Non-pigmented ciliary epithelial cell (primary cell): ENCODE measurements at places on chromosomes 7 and 10.

DNA sequence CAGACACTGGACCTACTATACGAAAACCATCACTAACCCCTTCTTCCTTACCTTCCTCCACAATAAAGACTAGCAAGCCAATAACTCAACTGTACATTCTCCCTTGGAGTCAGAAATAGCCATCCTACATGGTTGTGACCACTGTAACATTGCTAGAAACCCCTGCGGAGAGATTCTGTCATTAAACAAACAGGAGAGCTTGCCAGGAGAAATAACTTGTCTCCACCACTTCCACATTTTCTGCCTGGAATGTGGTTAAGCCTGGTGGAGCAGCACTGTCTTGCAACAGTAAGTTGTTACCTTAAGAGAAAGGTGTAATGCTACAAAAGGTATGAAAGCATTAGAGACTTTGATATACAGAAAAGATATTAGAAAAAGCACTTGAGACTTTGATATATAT, 45.8 kb downstream of the THSD7A start:
- DNase-seq, result peak; percentile 73

DNA sequence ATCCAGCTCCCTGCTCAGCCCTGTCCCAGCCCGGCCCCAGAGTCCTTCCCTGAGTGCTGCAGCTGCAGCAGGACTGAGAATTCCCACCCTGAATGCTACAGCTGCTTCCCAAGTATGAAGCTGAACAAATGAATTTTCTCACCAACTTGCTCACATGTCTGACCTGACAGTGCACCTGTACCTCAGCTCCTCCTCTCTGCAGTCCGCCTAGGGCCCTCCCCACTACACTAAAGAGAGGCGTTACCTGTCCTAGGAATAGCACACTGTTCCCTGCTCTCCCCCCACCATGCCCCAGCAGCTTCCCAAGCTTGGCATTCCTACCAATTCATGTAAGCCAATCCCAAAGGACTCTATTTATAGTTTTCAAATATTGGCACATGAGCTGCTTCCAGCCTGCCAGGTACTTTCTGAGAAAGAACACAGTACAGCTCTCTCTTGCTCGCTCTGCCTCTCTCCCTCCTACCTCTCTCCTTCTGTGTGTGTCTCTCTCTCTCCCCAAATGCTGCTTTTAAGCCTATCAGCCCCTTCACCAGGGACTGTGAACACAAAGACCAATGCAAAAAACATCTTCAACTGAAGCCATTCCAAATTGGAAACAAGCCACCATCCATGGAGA, 400.1 kb downstream of the TNS3 start:
- DNase-seq, result no peak

GRCh38 chr10:75582102-75582501, 150.7 kb downstream of the LRMDA start:
- no peak for DNase-seq

DNA sequence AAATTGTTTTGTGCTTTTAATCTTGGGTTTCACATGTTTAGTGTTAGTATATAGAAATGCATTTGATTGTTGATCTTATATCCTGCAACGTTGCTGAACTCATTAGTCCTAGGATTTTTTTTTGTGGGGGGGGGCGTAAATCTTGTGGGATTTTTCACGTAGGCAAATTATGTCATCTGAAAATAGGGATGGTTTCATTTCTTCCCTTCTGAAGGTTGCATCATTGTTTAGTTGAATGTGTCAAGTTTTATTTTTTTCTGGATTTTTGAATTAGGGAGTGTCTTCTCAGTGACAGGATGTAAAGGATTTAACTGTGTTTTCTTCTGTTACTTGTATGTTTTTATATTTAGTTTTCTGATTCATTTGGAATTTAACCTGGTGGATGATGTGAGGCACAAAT, 26.7 kb downstream of the MKLN1 start:
- no peak for DNase-seq

- no peak for DNase-seq
These were observed 155.3 kb downstream of the SFMBT2 start for GRCh38 chr10:7255517-7255916.

GRCh38 chr7:1923409-1924257, 253.6 kb downstream of the ELFN1 start:
- DNase-seq, result no peak

DNA sequence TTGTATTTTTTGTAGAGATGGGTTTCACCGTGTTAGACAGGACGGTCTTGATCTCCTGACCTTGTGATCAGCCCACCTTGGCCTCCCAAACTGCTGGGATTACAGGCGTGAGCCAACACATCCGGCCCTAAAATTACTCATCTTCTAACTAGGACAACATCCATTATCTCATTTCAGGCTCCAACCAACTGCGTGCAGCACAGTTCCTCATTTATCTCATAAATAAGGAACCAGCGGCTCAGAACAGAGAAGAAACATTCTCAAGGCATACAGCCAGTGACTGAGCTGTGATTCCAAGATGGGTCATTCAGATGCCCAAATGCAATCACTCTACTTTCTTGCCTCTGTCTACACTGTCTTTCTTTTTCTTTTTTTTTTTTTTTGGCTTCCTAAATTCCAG, 356.1 kb downstream of the ELMO1 start:
- no peak for DNase-seq

DNA sequence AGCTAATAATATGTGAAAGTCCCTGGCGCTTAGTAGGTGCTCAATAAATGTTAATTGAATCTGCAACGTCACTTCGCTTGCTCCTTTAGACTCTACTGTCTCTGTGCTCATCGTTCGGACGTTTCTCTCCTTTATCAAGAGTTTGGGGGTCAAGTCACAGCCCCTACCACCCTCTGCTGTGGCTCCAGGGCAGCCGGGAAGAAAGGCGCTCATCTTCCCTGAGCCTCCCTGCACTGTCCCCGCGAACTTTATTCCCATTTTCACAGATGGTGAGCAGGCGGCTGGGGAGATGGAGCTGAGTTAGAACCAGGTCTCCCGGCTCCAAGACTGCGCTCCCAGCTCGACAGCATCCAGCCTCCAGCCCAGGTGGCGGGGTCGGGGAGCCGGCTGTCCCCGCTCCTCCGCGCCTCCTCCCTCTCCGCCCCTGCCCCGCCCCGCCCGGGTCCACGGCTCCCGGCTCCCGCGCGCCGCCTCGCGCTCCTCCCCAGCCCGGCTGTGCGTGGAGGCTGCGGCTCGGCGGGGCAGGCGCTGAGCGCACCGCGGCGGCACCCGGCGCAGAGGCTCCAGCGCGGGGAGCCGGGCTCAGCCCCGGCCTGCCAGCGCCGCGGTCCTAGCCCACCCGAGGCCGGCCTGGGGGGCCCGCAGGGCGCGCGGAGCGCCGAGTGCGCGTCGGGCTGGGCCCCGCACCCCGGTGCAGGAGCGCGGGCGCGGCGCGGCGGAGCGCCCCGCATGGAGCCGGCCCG, at the start of gene CLEC2L:
TSS of gene CLEC2L (plus strand) at position 487 of the 743 bp plus-strand sequence. CDS start at position 730, 243 bp downstream.
- no peak for DNase-seq

DNA sequence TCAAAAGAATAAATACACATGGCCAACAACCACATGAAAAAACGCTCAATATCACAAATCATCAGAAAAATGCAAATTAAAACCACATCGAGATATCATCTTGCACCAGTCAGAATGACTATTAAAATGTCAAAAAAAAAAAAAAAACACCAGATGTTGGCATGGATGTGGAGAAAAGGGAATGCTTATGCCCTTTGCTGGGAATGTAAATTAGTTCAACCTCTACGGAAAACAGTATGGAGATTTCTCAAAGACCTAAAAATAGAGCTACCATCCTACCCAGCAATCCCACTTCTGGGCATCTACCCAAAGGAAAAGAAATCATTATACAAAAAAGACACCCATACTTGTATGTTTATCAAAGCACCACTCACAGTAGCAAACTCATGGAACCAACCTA, 45.0 kb upstream of the DIP2C start:
- DNase-seq, result no peak

DNA sequence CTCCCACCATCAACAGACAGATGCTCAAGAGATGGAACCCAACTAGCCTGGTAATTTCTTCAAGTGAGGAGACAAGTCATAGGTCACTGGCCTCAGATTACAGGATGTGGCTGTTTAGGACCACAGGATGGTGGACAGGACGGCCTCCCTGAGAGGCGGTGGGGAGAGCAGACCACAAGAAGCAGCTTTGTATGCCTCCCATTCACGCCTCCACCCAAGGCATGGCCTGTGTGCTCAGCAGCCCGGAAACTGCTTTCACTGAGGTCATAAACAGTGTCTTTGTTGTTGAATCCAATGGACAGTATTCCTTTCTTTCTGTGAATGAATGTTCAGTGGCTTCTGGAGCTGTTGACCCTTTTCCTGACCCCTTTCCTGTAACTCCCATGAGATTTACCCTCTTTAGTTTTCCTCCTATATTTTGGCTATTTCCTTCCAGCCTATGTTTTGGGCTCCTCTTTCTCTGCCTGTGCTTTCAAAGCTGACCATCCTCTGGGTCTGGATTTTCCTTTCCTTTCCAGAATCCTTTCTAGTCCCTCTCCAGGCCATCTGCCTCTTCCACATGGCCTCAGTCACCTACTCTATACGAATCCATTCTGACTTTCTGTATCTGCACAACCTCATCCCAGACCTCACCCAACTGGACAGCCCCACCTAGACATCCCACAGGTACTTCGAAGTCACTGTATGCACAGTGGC, 32.4 kb upstream of the INPP5F start:
- DNase-seq, result no peak

DNA sequence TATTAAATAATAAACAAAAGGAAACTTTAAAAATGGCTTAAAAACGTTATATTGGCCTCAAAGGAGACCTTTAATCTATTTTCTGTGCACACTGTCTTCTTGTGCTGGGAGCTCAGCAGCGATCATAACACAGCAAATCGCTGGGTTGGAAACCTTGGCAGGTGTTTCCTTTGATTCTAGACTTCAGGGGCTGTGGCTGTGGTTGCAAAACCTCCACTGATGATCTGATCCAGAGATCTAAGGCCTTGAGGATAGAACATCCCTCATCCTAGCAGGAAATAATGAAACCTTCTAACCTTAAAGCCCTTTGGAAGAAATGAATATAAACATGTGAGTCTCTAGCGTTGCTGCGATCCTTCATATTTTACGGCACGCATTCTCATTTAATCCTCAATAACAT, 29.8 kb downstream of the CDHR3 start:
- DNase-seq, result no peak

DNA sequence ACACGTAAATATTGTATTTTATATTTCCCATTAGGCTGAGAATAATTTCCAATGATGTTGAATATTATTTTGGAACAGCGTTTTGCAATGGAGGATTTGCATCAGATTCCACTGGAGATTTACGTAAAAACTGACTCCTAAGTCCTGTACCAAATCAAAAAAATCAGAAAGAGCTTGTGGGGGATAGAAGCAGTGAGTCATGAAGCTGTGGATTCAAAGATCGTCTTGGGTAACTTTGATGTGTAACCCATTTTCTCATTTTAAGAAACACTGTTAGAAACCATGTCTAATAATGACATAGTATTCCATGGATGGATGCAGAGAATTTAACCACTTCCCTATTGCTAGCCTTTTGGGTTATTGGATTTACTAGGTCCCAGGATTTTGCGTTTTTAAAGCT, 158.6 kb downstream of the INHBA start:
- no peak for DNase-seq

- DNase-seq, result no peak
These were observed 22.5 kb upstream of the C10orf53 start for GRCh38 chr10:49656845-49657493.

GRCh38 chr10:100738055-100738827, 7.1 kb upstream of the PAX2 start:
- DNase-seq, result no peak
